ENCODE measurements at places on chromosomes 6 and 20.

DNA sequence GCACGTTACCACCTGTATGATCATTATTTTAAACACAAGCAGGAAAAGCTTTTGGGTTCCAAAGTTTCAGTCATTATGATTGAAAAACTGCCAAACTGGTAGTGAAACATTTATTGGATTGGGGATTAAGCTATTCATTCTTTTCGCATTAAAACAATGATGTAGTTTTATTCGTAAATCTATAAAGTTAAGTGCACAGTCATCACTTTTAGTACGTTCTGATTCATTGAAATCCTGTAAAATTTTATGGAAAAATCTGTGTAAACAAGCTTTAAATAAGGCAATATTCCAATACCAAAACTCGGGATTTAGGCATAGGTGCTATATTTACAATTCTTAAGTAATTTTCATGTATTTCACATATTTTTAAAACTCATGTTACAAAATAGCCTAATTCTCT is 379.9 kb downstream of the PLCB1 start:
- no peak for DNase-seq

- DNase-seq: no peak
Measured at GRCh38 chr6:157758516-157759023, 64.5 kb upstream of the SNX9 start.

- DNase-seq: no peak
Measured at GRCh38 chr6:69958978-69959377, 92.6 kb downstream of the COL19A1 start.

GRCh38 chr6:132713352-132714134 is at the start of gene VNN1:
Gene VNN1 (minus strand): TSS chr6:132714055. CDS start chr6:132714035, 20 bp downstream.
- peak; percentile 83 for DNase-seq

DNA sequence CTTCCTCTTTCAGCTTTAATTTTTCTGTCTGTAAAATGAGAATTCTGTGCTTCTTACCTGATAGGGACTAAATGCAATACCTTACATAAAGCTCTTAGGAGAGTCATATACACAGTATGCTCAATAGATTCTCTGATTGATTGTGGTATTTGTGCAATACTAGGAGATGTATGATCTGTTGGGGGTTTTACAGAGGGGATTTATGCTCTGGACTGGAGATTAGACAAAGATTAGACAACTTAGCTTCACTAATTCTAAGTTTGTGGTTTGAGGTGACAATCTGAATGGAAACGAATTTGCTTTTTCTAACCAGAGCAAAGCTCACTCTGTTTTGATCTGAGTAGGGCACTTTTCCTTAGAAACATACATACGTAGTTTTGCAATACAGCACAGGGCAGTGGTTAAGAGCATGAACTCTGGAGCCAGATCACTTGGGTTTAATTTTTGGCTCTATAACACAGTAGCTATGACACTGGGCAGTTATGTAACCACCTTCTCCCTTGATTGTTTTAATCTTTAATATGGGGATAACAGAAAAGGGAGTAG is 126.2 kb downstream of the RNF144B start:
- DNase-seq: no peak

DNA sequence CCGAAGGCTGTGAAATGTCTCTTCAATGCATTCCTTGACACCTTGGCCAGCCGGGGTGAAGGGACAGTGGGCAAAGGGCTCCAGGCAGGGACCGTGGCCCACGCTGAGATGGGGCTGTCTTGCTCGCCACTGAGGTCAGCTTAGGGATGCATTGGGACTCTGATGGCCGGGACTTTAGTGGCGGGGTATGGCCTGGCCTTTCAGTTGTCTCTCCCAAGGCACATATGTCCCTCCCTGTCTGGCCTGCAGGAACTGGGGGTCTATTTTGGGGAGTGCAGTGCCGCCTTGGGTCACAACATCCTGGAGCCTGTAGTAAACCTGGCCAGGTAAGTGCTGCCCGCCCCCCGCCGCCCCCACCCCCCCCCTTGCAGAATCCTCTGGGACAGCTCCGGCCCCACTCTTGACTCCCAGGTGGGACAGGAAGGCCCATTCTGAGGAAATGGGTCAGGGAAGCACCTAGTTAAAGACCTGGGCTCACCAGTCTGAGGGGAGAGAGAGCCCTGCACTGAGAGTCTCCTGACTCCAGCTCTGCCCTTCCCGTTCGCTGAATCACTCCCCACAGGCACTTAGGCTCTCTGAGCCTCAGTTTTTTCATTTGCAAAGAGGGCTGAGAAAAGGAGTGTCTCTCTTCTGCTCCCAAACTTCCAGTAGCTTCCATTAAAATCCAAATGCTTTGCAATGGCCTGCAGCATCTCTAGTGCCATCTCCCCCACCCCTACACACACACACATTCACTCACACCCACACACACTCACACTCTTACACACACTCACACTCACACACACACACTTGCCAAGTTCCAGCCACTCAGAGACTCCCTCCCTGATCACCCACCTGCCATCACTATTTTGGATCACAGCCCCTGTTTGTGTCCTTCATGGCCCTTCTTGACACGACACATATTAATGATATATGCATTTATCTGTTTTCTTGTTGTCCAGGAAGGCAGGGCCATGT is 33.1 kb downstream of the RAB44 start:
- no peak for DNase-seq

DNA sequence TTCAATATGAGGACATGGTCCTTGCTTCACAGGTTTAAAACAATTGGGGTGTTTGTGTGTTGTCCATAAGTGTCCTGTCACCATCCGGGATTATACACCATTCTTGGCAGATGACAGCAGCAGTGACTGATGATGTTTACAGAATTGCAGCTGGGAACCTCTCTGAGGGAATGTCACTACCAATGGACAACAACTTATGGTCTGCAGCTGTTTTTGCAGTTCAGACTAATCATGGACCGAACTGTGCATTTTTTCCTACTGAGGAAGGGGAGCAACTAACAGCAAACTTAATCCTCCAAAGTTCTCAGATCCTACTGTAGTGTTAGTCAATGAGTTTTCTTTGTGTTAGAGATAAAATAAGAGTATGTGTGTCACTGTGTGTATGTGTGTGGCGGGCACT is 26.0 kb downstream of the FAM229B start:
- no peak for DNase-seq

DNA sequence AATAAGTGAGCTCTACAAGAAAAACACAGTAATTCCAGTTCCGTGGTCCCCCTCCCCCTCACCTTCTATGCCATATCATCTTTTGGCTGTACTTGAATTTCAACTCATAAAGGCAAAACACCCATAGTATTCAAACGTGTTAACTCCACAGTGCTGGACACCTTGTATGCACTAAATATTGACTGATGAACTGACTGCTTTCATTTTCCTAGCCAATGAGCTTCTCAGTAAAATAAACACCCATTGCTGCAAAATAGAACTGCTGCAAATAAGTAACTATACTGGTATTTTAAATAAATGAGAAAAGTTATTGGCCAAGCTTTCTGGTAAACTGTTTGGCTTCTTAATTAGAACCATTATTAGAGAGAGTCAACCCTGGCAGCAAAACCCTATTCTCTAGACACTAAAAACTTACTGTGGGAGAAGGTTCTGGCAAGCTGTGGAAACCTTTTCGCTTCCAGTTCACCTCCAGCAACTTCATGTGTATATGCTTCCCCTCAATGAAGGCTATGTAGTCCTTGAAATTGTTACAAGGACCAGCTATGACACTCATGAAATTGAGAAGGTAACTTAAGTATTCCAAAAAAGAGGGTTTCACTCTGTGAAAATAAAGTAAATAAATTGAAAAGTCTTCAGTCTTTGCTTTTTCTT is 86.0 kb downstream of the MBOAT1 start:
- DNase-seq: no peak
